ENCODE measurements at places on chromosomes 7 and 10.

DNA sequence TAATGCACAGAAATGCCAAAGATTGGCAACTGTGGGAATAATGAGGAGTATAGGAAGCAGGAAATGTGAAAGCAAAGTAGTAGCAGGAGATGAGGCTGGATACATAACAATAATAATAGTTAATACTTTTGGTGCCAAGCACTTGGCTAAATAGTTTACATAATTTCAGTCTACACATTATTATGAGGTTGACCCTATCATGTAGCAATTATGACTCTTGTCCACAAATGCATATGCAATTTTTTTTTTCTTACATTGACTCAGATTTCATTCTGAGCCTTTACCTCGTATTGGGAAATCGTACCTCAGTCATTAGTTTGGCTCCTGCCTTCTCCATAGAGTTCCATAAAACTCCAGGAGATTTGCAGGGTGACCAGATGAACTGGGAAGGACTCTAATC lies 219.9 kb downstream of the SUGCT start:
- no peak for DNase-seq

DNA sequence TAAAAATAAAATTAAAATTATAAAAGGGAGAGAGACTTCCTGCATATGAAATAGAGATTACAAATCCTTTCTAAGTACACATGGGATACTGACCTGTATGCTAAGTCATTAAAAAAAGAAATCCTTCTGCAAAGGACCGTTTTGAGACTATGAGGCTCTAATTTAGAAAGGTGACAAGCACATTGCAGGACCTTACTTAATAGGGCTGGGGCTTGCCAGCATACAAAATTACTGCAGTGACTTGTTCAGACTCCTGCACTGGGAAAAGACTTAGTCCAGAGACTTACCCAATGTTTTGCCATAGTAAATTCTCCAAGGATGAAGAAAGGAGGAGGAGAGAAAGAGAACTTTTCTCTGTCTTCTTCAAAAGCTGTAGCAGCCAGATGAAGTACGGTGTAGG lies 193.6 kb downstream of the KCNMA1 start:
- DNase-seq = no peak

- DNase-seq = no peak
These were observed 12.9 kb downstream of the JCAD start for GRCh38 chr10:30046476-30046875.

DNA sequence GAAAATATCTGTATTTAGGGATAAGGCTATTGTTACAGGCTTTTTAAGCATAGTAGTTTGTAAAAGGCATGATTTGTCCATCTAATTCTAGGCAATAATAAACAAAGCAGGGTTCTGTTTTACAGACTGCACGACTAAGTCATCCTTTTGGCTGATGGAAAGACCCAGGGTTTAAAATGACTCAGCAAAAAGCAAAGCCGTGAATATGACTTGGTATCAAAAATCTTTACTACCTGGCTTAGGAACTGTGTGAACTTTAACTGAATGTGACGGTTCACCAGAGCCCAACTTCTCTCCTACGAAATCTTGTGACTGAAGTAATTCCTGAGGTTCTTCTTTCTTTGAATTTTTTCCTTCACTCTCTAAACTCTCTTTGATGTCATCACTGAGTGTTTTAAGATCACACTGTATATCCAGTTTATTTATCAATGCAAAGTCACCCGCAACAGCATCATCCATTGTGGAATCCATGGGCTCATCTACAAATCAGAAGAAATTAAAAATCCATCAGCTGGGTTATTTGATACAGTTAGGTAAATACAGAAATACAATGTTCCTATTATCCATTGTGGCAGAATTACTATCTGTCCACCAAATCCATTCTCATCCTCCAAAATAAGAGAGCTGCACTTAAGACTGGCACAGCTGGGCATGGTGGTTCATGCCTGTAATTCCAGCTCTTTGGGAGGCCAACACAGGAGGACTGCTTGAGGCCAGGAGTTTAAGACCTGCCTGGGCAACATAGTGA lies 17.0 kb downstream of the ATE1 start:
- DNase-seq = no peak

GRCh38 chr7:30430276-30430675 lies 48.3 kb downstream of the NOD1 start:
- DNase-seq = no peak

DNA sequence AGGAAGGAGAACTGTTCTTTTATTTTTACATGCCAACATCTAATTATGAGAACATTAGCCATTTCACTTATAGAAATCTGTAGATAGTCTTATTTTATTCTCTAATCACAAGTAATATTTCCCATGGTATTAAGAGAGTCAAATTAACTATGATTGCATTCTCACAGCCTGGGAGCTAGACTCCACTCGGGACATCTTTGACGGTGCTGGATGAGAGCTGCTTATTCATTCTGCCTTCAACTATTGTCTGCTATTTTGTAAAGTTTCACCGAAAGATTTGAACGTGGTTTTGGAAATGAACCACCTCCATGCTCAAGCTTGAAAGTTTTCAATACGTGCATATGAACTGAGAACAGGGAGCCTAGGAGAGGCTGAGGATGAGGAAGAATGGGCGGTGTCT lies 264.3 kb upstream of the KLF6 start:
- no peak for DNase-seq

DNA sequence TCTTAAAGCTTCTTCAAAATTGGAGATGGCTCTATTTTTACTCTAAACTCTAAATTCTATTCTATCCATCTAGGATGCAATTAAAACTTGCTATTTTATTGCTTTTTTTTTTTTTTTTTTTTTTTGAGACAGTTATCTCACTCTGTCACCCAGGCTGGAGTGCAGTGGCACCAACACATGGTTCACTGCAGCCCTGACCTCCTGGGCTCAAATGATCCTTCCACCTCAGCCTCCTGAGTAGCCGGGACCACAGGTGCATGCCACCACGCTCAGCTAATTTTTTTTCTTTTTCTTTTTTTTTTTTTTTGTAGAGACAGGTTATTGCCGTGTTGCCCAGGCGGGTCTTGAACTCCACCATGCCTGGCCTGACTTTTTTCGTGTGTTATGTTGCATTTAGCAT lies 41.2 kb downstream of the DNAJC1 start:
- no peak for DNase-seq

GRCh38 chr10:97174941-97175340 lies 10.8 kb downstream of the SLIT1 start:
- DNase-seq = no peak

DNA sequence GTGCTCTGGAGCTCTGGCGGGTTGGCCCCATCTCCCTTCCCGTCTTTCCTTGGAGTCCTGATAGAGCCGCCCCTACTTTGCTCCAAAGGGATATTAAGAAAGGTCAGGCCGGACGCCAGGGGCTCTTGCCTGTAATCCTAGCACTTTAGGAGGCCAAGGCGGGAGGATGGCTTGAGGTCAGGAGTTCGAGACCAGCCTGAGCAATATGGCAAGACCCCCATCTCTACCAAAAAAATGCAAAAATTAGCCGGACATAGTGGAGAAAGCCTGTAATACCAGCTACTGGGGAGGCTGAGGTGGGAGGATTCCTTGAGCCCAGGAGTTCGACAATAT lies 313 bp upstream of the MLXIPL start:
- no peak for DNase-seq

- DNase-seq = no peak
These were observed 34.2 kb downstream of the CYP17A1 start for GRCh38 chr10:102802920-102803534.
